ENCODE measurements at places on chromosomes 7 and 10. TPM values are rescaled to one million over a fixed set of nuclear protein-coding genes. Genes with fewer than 3 reads are reported as not detected.

Gene FAM241B
- 17.9 TPM for total RNA-seq

Gene IRF5
- total RNA-seq, result 13.4 TPM

Gene CAV1
- 512 TPM for total RNA-seq

Gene DKK1
- 538 TPM for total RNA-seq

Gene OR2A7
- total RNA-seq, result not detected

Gene VSIR
- total RNA-seq, result 26.3 TPM

Gene EBF3
- total RNA-seq, result 0.19 TPM

Gene TDRD1
- not detected for total RNA-seq

Gene ITGB8
- total RNA-seq, result 1.4 TPM

Gene PLXDC2
- total RNA-seq, result 0.02 TPM

Gene ERVW-1
- not detected for total RNA-seq

Gene ABCB4
- total RNA-seq, result not detected

Gene MRC1
- total RNA-seq, result not detected

Gene ANLN
- 57.6 TPM for total RNA-seq

Gene ACHE
- total RNA-seq, result 2.1 TPM

Gene FXYD4
- total RNA-seq, result not detected

Gene GIMAP1
- total RNA-seq, result not detected

Gene SLC26A3
- total RNA-seq, result not detected

Gene PRR15
- total RNA-seq, result 3.8 TPM

Gene UTF1
- total RNA-seq, result not detected
